ENCODE measurements at places on chromosomes 1 and 21.

GRCh38 chr21:18760247-18760646, 356.7 kb upstream of the TMPRSS15 start:
- no peak for DNase-seq

GRCh38 chr1:224170748-224171478, 12.1 kb upstream of the DEGS1 start:
- DNase-seq = no peak

GRCh38 chr1:67144696-67145095, 9.9 kb upstream of the C1orf141 start:
- DNase-seq = no peak

GRCh38 chr21:37257967-37258877, 8.9 kb downstream of the VPS26C start:
- peak; percentile 78 for DNase-seq

GRCh38 chr1:245952383-245953026, 554.6 kb downstream of the SMYD3 start:
- DNase-seq = no peak

- no peak for DNase-seq
Measured at GRCh38 chr1:164613176-164613575, 54.2 kb downstream of the PBX1 start.

DNA sequence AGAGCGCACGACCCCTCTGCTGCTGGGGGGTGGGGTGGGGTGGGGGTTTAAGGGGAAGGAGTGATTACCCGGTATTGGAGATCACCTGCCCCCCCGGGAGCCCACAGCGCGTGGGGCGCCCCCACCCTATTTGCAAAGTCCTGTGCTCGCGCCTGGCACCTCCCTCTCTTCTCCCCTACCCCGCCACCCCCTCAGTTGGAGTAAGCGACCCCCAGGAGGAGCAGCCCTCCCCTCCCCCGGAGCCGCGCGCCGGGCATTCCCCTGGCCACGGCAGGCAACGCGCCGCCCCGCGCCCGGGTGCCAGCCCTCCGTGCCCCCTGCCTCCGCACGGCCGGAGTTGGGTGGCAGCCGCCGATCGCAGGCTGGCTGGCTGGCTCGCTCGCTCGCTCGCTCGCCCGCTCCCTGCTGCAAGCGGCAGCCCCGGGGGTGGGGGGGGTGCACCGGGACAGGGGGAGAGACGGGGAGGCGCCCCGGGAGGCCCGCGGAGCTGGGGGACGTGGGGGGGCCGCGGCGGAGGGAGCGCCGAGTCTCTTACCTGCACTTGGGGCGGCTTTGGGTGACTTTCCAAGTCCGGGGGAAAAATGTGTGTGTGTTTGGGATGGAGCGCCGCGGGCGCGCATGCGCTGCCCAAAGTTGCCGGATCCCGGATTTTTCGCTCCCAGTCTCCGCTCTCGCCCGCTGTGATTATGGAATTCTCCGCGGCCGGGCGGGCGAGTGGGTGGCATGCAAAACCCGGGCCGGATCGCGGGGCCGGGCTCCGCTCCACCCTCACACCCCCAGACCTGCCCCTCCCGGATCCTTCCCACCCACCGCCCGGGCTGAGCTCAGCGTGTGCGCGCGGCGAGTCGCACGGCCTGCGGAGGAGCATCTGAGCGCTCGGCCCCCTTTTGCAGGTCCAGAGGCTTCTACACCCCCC, at the start of gene CASZ1:
CASZ1 (minus strand) TSS at position 618 of the 916 bp plus-strand sequence. CDS start 102,757 bp downstream, outside the sequence.
- DNase-seq = no peak

DNA sequence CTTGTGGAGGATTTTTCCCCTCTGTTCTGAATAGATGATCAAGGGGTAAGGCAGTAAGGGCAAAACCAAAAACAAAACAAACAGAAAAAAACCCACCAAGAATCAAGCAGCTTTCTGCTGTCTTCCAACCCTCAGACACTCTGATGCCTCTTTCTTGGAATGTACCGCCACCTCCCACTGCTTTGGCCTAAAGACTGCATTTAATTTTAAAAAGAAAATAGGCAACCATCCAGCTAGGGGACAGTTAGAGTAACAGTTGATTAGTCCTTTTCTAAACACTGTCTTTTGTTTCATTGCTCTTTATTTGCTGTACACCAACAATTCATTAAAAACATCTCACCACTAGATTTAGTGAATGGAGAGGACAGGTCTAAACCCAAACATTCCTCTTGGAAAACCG, 21.5 kb downstream of the WLS start:
- DNase-seq = no peak

Measured in HL-60 (cell line).